ENCODE measurements at places on chromosomes 7 and 10.

DNA sequence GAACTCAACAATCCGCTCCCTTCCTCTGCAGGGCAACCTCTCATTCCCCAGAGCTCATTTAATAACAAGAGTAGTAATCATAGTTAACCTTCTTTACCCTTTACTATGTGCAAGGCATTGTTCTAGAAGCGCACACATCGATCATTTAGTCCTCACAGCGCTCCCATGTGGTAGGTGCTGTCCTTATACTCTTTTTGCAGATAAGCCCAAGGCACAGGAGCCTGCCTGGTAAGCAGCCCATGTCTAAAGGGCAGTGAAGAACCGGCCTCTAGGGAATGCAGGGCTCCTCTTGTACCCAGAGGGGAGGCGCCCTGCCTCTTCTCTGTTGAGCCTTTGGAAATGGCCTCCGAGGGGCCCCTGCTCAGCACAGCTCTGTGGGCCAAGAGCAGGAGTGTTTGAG lies 14.3 kb downstream of the CHST3 start:
- no peak for DNase-seq

DNA sequence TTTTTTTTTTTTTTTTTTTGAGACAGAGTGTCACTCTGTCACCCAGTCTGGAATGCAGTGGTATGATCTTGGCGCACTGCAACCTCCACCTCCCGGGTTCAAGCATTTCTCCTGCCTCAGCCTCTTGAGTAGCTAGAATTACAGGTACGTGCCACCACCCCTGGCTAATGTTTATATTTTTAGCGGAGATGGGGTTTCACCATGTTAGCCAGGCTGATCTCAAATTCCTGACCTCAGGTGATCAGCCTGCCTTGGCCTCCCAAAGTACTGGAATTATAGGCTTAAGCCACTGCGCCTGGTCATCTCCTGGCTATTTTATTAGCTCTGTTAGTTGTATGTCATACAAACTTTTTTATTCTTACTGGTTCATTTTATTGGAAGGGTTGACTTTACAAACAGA lies 103.0 kb downstream of the LCOR start:
- no peak for DNase-seq

- DNase-seq: no peak
Observed at GRCh38 chr7:22860784-22861482, 38.3 kb upstream of the TOMM7 start.

GRCh38 chr10:119567978-119568377 lies 25.5 kb upstream of the RGS10 start:
- no peak for DNase-seq

DNA sequence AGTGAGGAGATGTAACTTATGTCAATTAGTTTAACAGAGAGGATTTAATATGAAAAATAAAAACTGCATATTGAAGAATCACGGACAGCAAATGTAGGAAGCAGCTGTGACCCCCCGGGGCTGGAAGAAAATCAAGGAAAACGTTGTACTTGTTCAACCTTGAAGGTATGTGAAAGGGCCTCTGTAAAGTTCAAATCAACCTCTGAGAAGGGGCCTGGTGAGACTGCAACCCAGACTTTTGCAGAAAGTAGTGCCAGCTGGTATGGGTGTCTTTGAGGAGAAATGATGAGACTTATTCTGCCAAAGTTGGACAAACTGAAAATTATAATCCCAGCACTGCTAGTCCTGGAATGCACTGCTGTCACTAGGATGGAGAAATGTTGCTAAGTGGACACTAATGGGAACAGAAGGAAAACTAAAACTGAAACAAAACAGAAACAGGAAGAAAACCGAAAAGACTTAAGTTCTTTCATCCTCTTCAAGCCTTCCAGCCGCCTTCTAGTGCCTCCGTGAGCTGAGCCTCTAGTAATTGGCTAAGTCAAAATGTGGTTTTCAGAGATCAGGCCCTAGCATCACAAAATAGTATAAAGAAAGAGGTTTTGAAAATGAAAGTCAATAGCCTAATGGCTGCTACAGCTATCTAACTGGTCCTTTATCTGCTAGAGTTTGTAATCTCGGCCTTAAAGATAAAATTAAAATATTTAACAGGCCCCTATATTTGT lies 253.7 kb upstream of the SORCS1 start:
- no peak for DNase-seq

GRCh38 chr10:43209651-43210141 lies 57.2 kb downstream of the RASGEF1A start:
- peak; percentile 38 for DNase-seq
